ENCODE measurements at places on chromosomes 13 and 19.

- DNase-seq = no peak
These were observed 10.8 kb downstream of the SLC35E1 start for GRCh38 chr19:16561382-16561781.

DNA sequence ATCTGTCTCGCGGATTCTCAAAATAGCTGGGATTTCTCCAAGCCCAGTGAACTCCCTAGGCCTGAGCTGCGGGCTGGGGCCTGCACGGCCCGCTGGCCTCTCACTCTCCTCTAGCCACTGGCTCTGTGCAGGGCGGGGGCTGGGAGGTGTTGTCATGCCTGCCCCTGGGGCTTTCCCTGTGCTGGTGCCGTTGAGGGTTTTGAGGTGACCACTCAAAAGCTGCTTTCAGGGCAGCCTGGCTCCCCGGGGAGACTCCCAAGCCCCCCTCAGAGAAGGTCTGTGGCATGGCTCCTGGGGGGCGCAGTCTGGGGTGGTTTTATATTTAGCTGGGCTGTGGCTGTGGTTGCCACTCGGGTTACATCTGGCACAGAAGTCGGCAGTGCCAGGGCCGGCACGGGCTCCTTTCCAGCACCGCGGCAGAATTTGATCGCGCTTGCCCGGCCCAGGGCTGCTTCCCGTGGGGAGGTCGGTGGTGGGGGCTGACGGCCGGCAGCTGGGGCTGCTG, 10.0 kb downstream of the NDUFB7 start:
- peak; percentile 49 for DNase-seq

DNA sequence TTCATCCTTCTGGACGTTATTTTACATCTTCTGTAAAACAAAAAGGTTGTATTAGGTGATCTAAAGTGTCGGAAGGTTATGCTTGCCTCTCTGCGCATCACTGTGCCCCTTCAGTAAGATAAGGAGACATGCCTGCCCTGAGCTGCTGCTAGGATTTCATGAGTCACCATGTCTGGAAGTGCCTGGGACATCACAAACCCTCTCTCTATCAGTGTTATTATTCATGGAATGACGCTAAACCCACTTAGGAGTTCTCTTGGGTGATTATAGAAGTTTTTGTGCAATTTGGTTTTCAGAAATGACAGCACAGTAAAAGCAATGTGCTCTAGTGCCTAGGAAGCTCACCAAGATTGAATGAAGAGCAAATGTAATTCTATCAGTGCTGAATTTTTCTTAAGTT, 617.7 kb downstream of the DCT start:
- DNase-seq = no peak

- no peak for DNase-seq
These were observed 69.7 kb downstream of the MLLT1 start for GRCh38 chr19:6210091-6210490.

DNA sequence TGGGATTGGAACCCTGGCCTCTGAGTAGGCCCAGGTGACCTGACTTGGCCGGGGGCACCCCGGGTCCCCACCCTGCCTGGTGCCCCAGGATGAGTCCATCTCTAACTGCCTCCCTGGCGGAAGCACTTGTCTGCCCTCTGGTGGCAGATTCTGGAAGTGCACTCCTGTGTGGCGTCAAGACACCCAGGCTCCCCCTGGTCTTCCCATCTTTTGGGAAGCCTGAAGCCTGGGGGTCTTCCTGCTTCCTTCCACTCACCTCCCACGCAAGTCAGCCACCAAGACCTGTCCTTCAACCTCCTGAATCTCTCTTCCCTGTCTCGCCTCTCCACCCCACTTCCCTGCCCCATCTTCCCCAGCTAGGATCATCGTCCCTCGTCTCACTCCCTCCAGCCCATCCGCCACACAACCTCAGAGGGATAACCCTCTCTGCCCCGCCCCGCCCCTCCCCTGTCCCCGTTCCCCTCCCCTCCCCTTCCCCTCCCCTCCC, 7.4 kb downstream of the RABAC1 start:
- peak; percentile 94 for DNase-seq

GRCh38 chr19:17245535-17245984, at the start of gene NR2F6:
Gene NR2F6 (minus strand): TSS chr19:17245919. CDS start chr19:17245220, 699 bp downstream.
- no peak for DNase-seq

DNA sequence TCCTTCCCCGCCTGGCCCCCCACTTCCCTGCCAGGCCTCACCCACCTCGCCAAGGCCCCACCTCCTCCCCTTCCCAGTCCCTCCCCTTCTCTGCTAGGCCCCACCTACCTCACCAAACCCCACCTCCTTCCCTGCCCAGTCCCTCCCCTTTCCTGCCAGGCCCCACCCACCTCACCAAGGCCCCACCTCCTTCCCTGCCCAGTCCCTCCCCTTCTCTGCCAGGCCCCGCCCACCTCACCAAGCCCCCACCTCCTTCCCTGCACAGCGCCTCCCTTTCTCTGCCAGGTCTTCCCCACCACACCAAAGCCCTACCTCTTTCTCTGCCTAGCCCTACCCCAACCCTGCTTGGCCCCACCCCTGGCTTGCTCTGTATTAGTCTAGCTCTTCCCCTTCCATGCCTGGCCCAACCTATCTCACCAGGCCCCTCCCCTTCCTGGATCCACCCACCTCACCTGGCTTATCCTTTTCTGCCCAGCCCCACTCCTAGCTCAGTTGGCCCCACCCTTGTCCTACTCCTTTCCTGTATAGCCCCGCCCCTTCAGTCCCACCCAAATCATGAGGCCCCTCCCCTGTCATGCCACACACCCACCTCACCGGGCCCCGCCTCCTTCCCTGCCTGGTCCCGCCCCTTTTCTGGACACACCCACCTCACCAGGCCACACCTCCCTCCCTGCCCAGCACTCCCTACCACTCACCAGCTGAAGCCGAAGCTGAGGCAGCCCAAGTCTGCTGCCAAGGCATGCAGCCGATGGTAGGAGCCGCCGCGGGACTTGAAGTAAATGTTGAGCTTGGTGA, 16.2 kb downstream of the CERS1 start:
- DNase-seq = peak; percentile 90

- DNase-seq = no peak
These were observed 7.6 kb downstream of the PLD3 start for GRCh38 chr19:40355975-40356680.

GRCh38 chr19:14375582-14376291, 5.5 kb upstream of the ADGRE5 start:
- DNase-seq = peak; percentile 38

- DNase-seq = no peak
These were observed 958.5 kb upstream of the MIR17HG start for GRCh38 chr13:90388887-90389452.

GRCh38 chr19:40221858-40222619, 3.9 kb upstream of the TTC9B start:
- DNase-seq = peak; percentile 95
